ENCODE measurements at places on chromosomes 16 and 17.
A peak's percentile ranks its signal among the peaks of the same experiment; 100 is the strongest.

- no peak for DNase-seq
These were observed 1.5 kb upstream of the OSGIN1 start for GRCh38 chr16:83951544-83951943.

GRCh38 chr17:39871801-39872200, 3.8 kb downstream of the ZPBP2 start:
- DNase-seq: no peak

DNA sequence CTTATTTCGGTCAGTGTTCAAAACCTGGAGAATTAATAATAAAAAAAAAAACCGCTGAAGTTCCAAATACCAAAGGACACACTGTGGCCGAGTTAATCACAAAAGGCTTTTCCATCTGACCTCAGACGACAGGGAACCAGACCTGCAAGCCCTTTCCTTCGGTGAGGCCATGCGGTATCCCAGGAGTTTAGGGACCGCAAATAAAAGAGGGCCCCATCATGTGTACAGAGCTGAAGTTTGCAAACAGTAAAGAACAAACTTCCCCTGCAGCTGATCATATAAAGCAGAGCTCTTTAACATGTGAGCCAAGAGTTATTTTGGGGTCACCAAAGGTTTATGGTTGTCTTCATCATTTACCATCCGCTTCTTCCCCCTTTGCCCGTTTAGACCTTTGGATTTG, 33.0 kb upstream of the FOXJ1 start:
- DNase-seq: no peak

DNA sequence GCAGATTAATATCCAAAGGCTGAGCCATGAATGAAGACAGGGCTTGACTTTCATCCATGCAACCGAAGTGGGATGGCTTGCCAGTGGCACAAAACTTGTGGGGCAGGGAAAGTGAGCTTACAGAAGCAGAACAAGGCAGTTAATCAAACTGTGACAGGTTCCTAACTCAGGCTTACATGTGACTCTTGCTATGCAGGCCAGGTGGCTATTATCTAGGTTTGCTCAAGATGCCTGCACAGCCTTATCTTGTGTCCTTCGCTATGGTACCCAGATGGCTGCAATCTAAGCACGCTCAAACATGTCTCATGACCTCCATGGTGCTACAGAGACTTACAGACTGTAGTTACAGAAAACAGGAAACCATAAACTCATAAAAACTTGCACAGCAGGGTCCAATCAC, 8.6 kb upstream of the DNAH9 start:
- no peak for DNase-seq

DNA sequence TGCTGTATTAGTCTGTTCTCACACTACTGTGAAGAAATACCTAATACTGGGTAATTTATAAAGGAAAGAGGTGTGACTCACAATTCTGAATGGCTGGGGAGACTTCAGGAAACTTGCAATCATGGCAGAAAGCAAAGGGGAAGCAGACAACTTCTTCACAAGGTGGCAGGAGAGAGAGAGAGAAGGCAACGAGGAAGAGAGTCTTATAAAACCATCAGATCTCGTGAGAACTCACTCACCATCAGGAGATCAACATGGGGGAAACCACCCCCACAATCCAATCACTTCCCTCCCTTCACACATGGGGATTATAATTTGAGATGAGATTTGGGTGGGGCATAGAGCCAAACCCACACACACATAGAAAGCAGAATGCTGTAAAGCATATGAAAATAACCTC, 896.2 kb downstream of the CDH11 start:
- no peak for DNase-seq

- no peak for DNase-seq
These were observed 2.9 kb downstream of the NUP93 start for GRCh38 chr16:56732832-56733231.

DNA sequence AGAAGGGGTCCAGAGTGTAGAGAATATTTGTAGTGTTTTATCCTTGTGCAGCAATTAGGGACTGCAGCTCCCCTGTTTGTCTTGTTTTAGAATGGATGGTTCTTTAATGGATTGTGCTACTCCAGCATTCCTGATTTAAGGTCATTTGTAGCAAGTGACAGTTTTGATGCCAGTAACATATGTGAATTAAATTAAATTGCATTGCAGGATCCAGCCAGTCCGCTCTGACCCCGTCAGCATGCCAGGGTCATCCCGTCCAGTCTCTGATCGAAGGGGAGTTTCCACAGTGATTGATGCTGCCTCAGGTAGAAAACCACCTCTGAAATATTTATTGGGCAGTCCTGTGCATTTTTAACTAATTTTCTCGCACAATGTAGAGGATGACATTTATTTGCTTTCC, 315.4 kb upstream of the TBX2 start:
- no peak for DNase-seq

DNA sequence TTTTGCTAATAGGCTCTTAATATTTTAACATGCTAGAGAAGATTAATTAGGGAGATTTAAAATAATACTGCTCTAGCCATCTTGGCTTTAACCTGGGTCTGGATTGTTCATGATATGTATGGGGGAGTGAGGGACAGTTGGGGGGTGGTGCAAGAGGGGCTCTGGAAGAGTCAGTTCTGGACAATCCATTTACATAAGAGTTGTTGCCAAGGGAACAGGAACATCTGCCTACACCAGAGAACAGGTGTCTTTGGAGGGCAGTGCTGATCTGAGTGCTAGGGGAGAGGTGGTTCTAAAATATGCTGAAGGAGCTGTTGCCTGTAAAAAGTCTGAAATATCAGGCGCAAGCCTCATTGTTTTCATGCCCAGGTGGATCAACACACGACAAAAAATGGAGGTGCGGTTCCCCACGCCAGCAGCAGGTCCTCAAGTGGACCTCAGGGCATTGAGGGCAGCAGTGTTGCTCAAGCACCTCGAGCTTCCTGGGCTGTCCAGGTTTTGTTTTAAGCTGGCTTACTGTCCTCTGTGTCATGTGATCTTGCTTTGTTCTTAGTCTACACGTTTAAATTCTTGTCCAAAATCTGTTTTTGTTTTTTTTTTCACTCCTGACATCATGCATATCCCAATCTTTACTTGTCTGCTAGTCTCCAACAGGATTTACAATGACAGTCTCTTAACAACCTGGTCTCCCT, 25.4 kb upstream of the WSB1 start:
- DNase-seq: no peak

DNA sequence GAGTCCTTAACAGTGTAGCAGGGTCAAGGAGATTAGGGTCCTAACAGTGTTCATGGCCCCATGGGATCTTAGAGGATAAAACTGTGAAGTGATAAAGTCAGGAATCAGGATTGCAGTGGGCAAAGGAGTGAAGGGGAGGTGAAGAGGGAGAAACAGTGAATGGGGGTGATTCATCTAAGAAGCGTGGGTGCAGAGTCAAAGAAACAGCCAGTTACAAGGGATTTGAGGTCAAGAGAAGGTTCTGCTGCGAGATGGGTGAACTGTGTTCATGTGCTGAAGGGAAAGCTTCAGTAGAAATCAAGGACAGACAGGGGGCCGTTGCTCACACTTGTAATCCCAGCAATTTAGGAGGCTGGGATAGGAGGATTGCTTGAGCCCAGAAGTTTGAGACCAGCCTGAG, 5.9 kb downstream of the GTF3C1 start:
- no peak for DNase-seq

GRCh38 chr16:88062341-88063210, 111.3 kb downstream of the BANP start:
- peak; percentile 41 for DNase-seq

- no peak for DNase-seq
These were observed 129.1 kb downstream of the CLEC16A start for GRCh38 chr16:11073407-11073999.
